ENCODE measurements at places on chromosomes 2 and 18. TPM values are rescaled to one million over a fixed set of nuclear protein-coding genes. Genes with fewer than 3 reads are reported as not detected.

GRCh38 chr18:56890632-56891031 lies 239.5 kb downstream of the WDR7 start:
- DNase-seq, result no peak

- DNase-seq, result no peak
Measured at GRCh38 chr18:78884502-78884901, 95.1 kb upstream of the SALL3 start.

- no peak for DNase-seq
Measured at GRCh38 chr2:3493615-3494007, 25.7 kb downstream of the ADI1 start.

Gene ZBTB7C
- not detected for total RNA-seq

Gene HS6ST1
- 22.7 TPM for total RNA-seq

Gene SCN2A
- total RNA-seq, result 0.22 TPM

Gene CHPF
- total RNA-seq, result 1.3 TPM
